D721Med (cell line): ENCODE measurements at places on chromosomes 13 and 19.

DNA sequence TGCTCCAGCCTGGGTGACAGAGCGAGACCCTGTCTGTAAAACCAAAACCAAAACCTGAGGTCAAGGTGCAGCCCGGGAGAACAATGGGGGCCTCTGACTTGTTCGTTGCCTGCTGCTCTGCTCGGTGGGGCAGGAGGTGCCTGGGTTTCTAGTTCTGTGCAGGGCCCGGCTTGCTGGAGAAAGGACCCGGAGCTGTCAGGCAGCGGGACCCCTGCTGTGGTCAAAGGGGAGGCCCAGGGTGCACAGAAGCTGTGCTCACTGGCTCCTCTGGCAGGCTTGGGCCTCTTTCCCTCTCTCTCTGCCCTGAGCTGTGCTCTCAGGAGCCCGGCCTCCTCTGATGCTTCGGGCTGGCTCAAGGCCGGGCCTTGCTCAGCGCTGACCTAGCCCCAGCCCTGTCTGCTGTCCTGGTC, 3.5 kb downstream of the LRP3 start:
- DNase-seq, result no peak

- no peak for DNase-seq
Observed at GRCh38 chr19:2600914-2601870, 101.3 kb downstream of the GNG7 start.

- no peak for DNase-seq
Observed at GRCh38 chr13:34040863-34041262, 222.9 kb downstream of the RFC3 start.

DNA sequence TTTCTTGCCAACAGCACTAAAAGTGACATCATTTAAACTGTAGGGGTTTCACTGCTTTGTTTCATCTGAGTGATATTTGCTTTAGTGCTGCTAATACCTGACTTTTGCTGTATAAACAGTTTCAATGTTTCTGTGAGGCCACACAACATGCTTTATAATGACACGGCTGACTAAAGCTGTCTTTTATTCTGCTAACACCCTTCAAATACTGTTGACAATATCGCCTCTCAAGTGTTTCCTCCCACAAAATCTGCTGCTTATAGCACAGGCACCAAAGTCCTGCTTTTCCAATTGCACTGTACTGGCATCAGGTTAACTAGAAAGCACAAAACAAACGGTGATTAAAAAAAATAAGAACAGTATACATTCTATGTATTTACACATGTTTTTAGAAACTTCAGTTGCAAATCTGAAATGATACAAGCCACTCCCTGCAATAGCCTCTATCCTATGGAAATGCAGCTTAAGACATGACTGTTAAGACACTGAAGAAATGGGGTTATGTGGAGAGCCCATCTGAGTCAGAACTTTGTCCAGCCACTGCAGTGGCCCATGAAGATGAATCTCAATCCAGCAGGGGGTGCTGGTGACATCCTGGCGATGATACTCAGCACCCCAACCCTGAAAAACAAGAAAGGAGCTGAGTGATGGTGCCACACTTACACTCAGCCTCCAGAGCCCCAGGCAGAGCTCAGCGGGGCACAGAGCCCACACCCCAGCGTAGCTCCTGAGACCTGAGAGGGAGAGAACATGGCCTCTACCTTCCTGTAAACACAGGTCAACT, 29.4 kb downstream of the RFXAP start:
- DNase-seq, result no peak

- no peak for DNase-seq
Observed at GRCh38 chr13:32783067-32783466, 196.8 kb downstream of the PDS5B start.

GRCh38 chr13:67438465-67438864, 208.3 kb upstream of the PCDH9 start:
- no peak for DNase-seq

DNA sequence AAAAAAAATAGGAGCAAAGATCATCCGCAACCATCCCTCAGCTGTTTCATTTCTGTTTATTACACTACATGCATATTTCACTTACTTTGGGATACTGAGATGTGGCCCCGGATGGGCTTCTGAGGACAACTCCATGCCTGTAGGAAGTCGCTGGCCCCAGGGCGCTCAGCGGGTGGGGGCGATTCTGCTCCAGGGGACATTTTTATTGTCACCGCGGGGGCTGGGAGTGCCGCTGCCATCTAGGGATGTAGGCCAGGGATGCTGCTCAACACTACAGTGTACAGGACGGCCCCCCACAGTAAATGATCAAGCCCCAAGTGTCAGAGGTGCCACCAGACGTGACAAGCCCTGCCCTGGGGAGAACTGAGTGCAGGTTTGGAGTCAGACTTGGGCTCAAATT, 6.4 kb upstream of the BST2 start:
- DNase-seq, result no peak

- DNase-seq, result no peak
Observed at GRCh38 chr13:111184458-111185401, 69.6 kb downstream of the ARHGEF7 start.

DNA sequence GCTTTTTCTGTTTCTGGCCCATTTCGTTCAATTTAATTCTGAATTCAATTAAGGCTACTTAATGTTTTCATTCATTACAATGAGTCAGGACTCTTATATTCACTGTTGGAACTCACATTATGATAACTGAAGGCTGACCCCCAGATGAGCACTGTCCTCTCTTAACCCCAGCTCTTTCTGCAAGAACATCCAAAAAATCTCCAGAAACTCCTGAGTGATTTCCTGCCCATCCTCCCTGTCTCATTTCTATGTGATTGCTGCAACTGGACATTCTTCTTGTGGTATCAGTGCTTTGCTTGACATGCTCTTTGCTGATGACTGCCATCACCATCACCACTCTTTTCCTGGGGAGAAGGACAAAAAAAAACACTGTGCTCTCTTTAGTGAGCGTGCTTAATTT, 240.3 kb downstream of the SPRY2 start:
- no peak for DNase-seq

GRCh38 chr13:23600100-23600499, 29.9 kb downstream of the TNFRSF19 start:
- DNase-seq, result no peak

- no peak for DNase-seq
Observed at GRCh38 chr19:3368848-3369336, 2.5 kb downstream of the NFIC start.

DNA sequence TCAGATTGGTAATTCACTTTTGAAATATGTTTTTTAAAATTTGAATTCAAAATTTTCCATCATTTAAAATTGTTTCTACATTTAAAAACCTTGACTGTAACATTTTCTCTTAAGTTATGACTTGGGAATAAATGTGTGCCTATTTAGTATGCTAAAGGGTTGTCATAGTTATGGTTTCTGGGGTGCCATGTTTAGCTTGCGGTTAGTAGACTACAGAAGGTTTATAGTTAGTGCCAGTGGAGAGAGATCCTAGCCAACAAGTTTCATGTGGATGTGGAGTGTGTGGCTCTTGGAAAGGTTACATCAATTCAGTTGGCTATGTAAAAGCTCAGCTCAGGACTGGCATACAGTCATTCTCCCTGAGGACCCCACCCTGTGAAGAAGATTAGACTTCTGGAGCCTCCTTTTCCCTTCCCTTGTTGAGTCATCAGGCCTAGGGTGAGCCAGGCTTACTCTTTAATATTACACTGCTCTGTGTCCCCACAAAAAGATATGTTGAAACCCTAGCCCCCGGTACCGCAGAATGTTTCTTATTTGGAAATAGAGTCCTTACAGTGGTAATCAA, 20.4 kb downstream of the LMO7 start:
- no peak for DNase-seq

DNA sequence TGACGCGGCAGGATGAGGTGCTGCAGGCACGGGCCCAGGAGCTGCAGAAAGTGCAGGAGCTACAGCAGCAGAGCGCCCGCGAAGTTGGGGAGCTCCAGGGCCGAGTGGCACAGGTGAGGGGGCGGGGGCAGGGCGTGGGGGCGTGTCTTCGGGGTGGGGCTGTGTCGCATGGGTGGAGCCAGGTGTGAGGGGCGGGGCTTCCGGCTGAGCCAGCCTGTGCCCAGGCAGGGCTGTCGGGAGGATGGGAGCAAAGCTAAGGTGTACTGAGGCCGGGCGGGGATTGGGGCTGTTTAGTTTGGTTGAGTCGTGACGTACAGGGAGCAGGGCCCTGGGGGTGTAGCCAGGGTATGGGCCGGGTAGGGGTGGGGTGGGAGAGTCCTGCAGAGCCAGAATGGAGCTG, 62.3 kb downstream of the KCNC3 start:
- no peak for DNase-seq

GRCh38 chr19:49451430-49452181, at the start of gene PIH1D1:
Gene PIH1D1 (minus strand): TSS chr19:49451814. CDS start chr19:49451574, 240 bp downstream.
- peak; percentile 83 for DNase-seq

DNA sequence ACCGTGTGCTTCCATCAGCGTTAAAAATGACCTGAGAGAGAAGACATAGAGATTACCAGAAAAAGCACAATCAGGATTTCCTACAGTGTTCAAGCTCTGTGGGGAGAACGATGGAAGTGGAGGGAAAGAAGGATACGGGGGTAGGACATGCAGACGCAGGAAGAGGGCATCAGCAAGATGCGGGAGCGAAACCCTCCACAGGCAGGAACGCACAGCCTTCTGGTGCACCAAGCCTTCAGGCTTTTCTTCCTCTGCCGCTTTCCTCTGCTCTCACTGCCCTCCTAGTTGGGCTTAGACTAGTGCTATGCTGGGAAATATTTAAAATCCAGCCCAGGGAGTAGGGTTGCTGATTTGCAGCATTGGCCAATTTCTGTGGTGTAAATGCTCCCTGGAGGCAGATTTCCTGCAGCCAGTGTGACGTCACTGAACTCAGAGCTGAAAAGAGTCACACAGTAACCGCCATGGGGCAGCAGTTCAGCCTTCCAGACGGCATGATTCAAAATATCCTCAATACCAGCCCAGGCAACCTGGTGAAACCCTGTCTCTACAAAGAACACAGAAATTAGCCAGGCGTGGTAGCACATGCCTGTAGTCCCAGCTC, 205.1 kb upstream of the SOX1 start:
- no peak for DNase-seq

- no peak for DNase-seq
Observed at GRCh38 chr13:67048821-67049150, 181.3 kb downstream of the PCDH9 start.

DNA sequence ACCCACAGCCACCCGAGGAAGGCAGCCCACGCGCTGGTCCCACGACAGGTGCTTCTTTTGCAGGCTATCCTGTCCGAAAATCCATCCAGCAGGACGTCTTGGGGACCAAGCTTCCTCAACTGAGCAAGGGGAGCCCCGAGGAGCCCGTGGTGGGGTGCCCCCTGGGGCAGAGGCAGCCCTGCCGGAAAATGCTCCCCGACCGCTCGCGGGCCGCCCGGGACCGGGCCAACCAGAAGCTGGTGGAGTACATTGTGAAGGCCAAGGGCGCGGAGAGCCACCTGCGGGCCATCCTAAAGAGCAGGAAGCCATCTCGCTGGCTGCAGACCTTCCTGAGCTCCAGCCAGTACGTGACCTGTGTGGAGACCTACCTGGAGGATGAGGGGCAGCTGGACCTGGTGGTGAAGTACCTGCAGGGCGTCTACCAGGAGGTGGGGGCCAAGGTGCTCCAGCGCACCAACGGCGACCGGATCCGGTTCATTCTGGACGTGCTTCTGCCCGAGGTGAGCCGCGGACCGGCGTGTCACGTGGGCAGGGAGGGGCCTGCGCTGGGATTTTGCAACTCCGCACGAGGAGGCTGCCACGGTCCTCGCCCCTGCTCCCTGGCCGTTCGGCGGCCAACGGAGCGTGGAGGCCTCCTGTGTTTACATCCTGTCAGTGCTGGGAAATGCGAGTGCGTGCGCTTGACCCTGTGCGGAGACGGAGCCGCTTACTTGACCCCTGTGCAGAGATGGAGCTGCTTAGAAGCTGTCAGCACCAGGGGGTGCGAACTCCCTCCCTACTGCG, 12.9 kb upstream of the NDUFS7 start:
- DNase-seq, result no peak

DNA sequence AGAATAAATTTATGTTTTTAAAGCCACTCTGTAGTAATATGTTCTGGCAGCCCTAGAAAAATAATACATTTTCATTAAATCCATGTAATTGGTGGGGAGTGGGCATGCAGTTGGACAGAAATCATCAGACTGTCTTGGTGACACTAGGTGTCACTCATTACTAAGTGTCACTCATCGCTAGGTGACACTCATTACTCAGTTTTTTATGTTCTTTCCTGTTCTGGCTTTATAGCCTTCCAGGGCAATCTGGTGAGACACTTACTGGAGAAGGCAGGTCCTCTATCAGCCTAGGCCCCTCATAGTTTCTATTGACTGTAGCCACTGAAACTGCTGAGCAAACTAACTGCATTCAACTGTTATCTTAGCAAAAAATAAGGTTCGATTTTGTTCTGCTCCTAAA, 542.1 kb downstream of the SLITRK1 start:
- DNase-seq, result no peak

GRCh38 chr19:24099829-24100228, 12.8 kb downstream of the ZNF254 start:
- no peak for DNase-seq

GRCh38 chr19:39237200-39238184, 7.3 kb downstream of the IFNL3 start:
- DNase-seq, result no peak

DNA sequence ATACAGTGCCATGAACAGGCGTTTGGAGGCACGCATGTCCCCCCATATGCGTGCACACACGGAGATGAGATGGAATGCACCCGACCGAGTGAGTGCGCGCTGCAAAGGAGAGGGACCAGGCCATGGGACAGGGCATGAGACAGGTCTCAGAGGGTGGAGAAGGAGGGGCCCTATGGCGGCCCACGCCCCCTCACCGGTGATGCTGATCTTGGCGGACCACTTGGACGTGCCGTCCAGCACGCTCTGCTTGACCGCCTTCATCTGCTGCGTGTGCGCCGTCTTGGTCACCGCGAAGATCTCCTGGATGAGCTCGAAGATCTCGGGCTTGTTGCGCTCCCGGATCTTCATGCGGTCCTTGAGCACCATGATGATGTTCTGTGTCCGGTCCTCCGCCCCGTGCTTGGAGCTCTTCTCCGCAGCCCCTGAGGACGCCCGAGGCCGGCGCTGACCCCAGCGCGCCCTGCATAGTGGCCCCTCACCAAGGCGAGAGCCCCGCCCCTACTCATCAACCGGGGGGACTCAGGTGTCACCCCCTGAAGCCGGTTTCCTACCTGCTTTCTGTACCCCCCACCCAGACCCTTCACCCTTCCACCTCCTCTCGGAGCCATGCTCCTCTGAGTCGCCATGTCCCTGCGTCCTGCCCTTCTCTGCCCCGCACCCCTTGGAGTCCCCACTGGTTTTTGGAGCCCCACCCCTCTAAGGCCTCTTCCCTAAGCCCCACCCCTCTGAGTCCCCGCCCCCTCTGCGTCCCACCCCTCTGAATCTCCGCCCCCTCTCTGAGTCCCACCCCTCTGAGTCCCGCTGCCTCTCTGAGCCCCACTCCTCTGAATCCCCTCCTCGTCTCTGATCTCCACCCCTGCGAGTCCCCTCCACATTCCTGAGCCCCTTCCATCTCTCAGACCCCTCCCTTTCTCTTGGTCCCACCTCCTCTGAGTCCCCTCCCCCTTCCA, 40.8 kb downstream of the UNC13A start:
- no peak for DNase-seq
